ENCODE measurements at places on chromosomes 5 and 9. TPM values are rescaled to one million over a fixed set of nuclear protein-coding genes. Genes with fewer than 3 reads are reported as not detected.

DNA sequence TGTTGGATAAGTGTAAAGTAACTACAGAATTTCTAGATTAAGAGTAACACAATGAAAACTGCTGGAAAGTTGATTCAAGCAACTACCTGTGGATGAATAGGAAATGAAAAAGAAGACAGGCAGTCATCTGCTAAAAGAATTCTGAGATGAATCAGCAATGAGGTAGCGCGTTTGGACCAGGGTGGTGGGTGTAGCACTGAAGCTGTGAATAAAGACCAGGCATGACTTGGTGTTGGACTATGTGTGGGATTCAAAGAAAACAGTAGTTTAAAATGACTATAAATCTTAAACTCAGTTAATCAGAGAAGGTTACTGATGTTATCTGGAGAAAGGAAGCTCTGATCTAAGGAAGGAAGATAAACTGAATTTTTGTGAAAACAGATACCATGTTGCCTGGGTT, 159.8 kb downstream of the FBN2 start:
- no peak for DNase-seq

GRCh38 chr9:121996783-121997182, 96.3 kb downstream of the TTLL11 start:
- no peak for DNase-seq

DNA sequence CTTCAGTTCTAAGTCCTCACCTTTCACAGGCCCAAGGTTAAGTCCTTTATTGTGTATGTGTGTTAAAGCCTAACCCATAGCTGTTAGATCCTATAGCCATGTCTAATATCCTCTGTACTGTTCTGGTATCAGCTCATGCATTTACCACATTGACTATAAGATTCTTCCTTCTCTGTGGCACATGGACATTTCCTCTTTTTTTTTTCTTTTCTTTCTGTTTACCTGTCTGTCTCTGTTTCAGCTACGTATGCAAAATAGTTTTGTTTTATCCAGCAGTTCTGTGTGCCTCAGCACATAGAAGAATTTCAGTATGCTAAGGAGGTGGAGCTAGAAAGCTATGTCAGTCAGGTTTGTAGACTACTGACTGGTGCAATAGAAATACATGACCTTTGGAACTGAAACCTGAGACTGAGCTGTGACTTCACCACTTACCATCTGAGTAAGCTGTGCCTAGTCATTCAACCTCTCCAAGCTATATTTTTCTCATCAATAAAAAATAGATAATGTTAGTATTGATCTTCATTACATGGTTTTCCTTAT, 155.6 kb upstream of the VLDLR start:
- DNase-seq: peak; percentile 32

DNA sequence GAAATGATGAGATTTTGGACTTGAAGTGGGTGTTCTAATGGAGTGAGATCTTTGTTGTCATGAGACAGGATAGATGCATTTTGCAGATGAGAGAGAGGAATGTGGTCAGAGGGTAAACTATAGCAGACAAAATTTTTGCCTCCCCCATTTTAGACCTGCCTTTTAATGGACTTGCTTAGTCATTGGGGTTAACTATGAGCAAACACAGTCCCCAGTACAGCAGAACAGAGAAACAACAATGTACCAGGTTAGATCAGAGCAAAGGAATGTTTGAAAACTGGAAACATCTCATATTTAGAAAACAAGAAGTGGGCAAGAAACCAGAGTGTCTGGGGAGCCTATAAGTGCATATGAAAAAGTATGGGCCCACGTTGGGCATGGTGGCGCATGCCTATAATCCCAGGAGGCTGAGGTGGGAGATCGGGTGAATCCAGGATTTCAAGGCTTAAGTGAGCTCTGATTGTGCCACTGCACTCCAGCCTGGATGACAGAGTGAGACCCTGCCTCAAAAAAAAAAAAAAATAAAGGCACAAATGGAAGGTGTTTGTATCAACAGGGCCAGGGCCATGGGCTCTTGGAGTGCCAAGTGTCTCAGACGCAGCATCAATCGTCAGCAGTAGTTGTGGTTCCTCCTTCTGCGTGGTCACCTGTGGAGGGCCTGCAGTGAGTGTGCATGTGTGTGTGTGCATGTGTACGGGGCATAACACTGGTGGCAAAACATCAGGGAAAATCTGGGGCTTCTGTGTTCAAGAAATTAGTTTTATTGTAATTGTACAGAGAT, 214.4 kb upstream of the S1PR3 start:
- no peak for DNase-seq

DNA sequence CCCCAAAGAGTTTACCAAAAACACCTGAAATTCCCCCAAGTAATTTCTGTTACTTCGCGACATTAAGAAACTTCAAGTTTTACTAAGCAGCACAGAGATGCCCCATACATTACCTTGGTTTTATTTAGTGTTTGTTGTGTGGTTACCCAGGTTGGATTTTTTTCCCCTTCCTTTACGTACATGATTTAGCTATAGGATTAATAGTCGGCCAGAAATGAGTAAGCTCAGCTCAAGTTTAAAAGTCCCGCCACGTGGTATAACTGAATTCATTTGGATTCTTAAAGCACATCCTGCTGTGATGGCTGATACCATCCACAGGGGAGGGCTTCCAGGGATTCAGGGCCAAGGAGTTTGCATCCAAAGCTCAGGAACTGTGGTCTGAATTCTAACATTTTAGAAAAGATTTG, 75.9 kb downstream of the DAP start:
- no peak for DNase-seq

DNA sequence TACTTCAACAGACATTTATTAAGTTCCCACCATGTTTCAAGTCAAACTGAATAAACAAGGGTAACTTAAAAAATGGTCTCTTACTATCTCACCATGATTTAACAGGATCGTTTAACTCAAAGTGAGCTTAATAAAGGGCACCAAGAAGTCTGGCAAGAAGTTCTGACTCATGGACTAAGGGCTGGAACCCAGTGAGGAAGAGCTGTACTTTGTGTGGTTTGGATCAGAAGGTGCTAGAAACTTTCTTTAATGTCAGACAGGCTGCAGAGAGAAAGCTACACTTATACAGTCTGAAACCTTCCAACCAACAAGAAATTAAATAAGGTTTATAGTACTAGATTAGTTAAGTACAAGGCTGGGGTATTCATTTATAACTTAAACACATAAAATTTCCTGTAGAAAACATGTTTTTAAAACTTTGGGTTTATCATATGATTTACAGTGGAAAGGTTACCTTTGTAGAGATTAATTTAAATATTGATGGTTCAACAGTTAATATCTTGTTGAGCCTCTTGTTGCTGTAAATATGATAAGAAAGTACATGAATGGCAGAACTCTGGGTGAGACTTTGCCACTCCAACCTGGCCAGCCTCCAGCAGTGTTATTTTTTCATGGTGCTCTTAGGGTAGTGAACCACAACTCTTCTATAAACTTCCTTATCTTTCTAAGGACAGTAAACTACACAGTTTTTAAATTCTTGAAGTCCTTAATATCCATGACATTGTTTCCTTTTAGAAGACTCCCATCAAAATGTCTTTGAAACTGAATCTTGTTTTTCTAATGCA, 162.8 kb downstream of the MAN2A1 start:
- peak; percentile 44 for DNase-seq

- DNase-seq: no peak
These were observed 134.8 kb downstream of the FBXL7 start for GRCh38 chr5:15634591-15635288.

GRCh38 chr5:158519433-158520021, 580.2 kb downstream of the EBF1 start:
- no peak for DNase-seq

DNA sequence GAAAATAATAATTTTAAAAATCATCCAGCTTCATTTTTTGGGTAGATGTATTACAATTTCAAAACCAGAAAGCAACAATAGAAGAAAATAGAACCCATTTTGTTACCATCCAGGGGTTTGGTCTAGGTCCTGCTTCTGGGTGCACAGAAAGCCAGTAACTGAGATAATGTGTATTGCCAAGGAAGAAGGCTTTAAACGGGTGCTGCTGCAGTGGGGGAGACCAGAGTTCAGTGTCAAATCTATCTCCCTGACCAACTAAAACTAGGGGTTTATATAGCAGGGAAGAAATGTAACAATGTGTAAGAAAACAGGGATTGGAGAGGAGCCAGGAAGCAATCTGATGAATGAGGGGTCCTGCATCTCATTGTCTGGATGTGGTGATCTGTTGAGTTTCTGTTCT, 17.5 kb upstream of the MPDZ start:
- no peak for DNase-seq

GRCh38 chr5:58022055-58022454, 437.8 kb downstream of the PLK2 start:
- DNase-seq: no peak

Gene F2RL2
- total RNA-seq: 1.9 TPM

Gene RASGRF2
- 4.3 TPM for total RNA-seq

Gene PCDHB15
- total RNA-seq: 3.6 TPM

Gene GPR21
- total RNA-seq: 1.9 TPM

Gene PCDHB4
- total RNA-seq: 5.2 TPM
